Glutamatergic neuron (in vitro differentiated cells): ENCODE measurements at places on chromosomes 5 and 9.

- no peaks in the 10 kb centered on the region for H3K27me3 ChIP-seq
- no peak overlapping the region for H3K27ac ChIP-seq
- H3K4me3 ChIP-seq: no peak overlapping the region
- H3K4me1 ChIP-seq: peaks cover 4% of the 10 kb centered on the region
- peak; percentile 7 for DNase-seq
- H3K36me3 ChIP-seq: no peaks in the 10 kb centered on the region
These were observed 142.9 kb downstream of the OLFM1 start for GRCh38 chr9:135230386-135230765.

GRCh38 chr5:181099602-181100086 is 31.3 kb downstream of the OR2V1 start:
- no peak for DNase-seq
- H3K36me3 ChIP-seq: no peaks in the 10 kb centered on the region
- H3K4me3 ChIP-seq: peak overlapping the region; percentile 49
- H3K4me1 ChIP-seq: peaks cover 5% of the 10 kb centered on the region
- H3K27ac ChIP-seq: no peak overlapping the region

GRCh38 chr5:115702025-115702424 is 76.2 kb upstream of the TMED7 start:
- no peaks in the 10 kb centered on the region for H3K36me3 ChIP-seq
- no peaks in the 10 kb centered on the region for H3K27me3 ChIP-seq
- no peaks in the 10 kb centered on the region for H3K4me1 ChIP-seq
- DNase-seq: no peak
- H3K4me3 ChIP-seq: no peak overlapping the region

- H3K36me3 ChIP-seq: no peaks in the 10 kb centered on the region
- H3K27ac ChIP-seq: no peak overlapping the region
- no peak for DNase-seq
- H3K4me3 ChIP-seq: no peak overlapping the region
- H3K4me1 ChIP-seq: peaks cover 6% of the 10 kb centered on the region
- peaks cover 1% of the 10 kb centered on the region for H3K27me3 ChIP-seq
These were observed 31.0 kb downstream of the AFAP1L1 start for GRCh38 chr5:149302641-149303040.

DNA sequence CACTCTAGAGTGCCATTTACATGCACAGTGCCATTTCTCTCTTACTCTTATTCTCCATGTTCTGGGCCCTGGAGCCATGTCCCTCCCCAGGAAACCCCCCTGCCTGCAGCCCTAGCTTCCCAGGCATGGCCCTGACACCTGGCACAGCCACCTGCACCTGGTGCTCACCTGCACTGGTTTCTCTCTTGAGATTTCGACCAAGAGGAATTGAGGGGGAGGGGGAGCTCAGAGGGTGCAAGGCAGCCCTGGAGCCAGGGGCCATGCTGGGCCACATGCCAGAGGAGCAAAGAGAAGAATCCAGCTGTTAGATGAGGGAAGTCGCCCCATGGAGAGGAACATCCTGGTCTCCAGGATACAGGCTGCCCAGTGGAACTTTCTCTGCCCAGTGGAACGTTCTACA is 65.0 kb upstream of the RAPGEF1 start:
- no peak overlapping the region for H3K4me3 ChIP-seq
- H3K4me1 ChIP-seq: peaks cover 23% of the 10 kb centered on the region
- H3K27me3 ChIP-seq: no peaks in the 10 kb centered on the region
- H3K27ac ChIP-seq: no peak overlapping the region
- no peaks in the 10 kb centered on the region for H3K36me3 ChIP-seq
- DNase-seq: no peak

GRCh38 chr5:15388866-15389265 is 111.1 kb upstream of the FBXL7 start:
- no peaks in the 10 kb centered on the region for H3K36me3 ChIP-seq
- H3K4me3 ChIP-seq: no peak overlapping the region
- H3K27ac ChIP-seq: no peak overlapping the region
- no peak for DNase-seq
- peaks cover 6% of the 10 kb centered on the region for H3K4me1 ChIP-seq

- H3K4me1 ChIP-seq: peaks cover 6% of the 10 kb centered on the region
- no peak overlapping the region for H3K4me3 ChIP-seq
- peaks cover 12% of the 10 kb centered on the region for H3K36me3 ChIP-seq
These were observed 52.0 kb upstream of the KCNIP1 start for GRCh38 chr5:170451747-170452365.

DNA sequence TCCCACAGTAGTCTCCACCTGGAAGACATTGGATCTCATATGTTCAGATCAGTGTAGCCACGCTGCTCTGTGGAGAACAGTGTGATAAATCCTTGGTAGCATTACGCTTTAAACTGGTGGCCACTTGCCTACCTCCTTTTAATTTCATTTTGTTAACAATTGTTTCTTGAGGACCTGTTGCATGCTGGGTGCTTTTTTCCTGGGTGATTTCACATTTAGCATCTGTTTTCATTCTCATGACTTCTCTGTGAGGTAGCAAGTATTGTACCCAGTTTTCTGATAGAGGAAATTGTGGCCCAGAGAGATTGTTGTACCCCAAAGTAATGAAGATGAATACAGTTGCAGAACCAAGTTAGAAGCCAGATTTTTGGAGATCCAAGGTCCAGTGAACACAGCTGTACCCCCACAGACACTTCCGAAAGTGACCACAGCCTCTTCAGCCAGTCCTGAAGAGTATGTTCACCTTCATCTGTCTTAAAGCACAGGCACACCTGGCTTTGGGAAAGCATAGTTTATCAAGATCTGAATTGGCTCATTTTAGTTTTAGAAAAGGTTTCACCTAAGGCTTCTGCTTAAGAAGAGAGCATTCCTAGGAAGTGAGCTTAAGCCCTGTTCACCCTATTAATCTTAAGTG is 75.2 kb downstream of the F2RL2 start:
- no peak for DNase-seq
- peaks cover 9% of the 10 kb centered on the region for H3K36me3 ChIP-seq
- H3K4me1 ChIP-seq: peaks cover 4% of the 10 kb centered on the region
- H3K27me3 ChIP-seq: peaks cover 6% of the 10 kb centered on the region
- H3K27ac ChIP-seq: no peak overlapping the region
- no peak overlapping the region for H3K4me3 ChIP-seq

- H3K36me3 ChIP-seq: no peaks in the 10 kb centered on the region
- peak overlapping the region; percentile 52 for H3K27ac ChIP-seq
- H3K27me3 ChIP-seq: no peaks in the 10 kb centered on the region
- DNase-seq: peak; percentile 28
- H3K4me3 ChIP-seq: peak overlapping the region; percentile 34
- peaks cover 15% of the 10 kb centered on the region for H3K4me1 ChIP-seq
These were observed 203.4 kb upstream of the SEMA6A start for GRCh38 chr5:116778032-116778431.
